ENCODE measurements at places on chromosomes 11 and 22.
A peak's percentile ranks its signal among the peaks of the same experiment; 100 is the strongest.

- peak; percentile 18 for DNase-seq
These were observed 70.3 kb upstream of the GRK2 start for GRCh38 chr11:67195971-67196456.

DNA sequence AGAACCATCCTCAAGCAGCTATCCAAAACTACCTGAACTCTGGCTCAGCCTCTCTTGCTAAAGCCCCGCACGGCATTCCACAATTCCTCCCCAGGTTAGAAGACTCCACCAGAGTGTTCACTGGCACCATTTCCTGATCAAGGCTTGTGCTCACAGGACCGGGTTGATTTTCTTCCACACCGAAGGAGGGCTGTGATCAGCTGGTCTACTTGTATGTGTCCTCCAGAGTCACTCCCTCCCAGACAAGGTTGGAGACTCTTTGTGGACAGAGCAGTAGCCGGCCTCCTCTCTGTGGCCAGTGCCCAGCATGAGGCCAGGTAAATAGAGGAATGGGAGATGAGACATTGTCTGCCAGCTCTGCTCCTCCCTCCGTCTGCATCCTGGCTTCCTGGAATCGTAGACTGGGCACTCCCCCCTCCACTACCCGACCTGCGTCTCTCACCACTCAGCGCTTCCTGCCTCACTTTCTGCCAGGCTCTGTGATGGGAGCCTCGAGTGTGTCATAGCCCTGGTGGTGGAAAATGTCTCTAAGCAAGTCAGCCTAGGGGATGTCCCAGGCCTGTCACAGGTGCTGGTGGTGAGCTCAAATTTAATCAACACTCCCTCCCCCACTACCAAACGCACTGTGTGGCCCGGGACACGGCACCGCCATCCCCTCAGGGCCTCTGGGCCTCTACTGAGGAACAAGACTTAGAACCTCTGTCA, 12.5 kb upstream of the TMPRSS6 start:
- DNase-seq, result peak; percentile 14

GRCh38 chr22:46654927-46655595, 34.9 kb downstream of the GRAMD4 start:
- no peak for DNase-seq

DNA sequence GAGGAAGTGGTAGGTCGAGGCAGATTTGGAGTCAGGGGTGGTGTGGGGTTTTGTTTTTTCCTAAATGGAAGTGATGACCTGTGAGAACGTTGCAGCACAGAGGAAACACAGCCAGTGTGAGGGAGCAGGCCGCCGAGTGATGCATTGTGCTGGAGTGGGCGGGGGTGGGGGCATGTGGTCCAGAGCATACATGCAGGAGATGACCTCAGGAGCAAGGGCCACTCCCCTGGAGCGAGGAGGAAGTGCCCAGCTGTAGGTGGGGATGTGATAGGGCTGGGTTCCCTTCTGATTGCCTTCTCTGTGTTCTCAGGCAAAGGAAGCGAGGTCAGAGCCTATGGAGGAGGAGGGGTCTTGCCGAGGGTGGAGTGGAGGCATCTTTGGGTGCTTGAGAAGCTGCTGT, 81.4 kb downstream of the PPP6R3 start:
- DNase-seq, result peak; percentile 88

- DNase-seq, result no peak
These were observed 21.2 kb upstream of the OSBPL5 start for GRCh38 chr11:3186166-3186953.

DNA sequence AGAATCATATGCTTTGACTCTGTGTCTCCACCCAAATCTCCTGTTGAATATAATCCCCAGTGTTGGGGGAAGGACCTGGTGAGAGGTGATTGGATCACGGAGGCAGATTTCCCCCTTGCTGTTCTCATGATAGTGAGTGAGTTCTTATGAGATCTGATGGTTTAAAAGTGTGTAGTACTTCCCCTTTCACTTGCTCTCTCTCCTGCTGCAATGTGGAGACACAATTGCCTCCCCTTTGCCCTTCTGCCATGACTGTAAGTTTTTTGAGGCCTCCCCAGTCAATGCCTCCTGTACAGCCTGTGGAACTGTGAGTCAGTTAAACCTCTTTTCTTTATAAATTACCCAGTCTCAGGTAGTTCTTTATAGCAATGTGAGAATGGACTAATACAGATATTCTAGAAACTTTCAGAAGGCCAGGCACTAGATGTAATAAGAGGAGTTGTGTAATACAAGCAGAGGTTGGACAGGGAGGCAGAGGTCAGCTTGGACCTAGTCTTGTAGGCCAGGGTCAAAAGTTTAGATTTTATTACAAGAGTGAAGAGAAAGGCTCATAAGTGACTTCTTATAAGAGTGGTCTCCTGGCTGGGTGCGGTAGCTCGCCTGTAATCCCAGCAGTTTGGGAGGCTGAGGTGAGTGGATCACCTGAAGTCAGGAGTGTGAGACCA, 9.3 kb upstream of the SERPING1 start:
- DNase-seq, result peak; percentile 39

GRCh38 chr11:107275632-107276031, 182.0 kb downstream of the CWF19L2 start:
- no peak for DNase-seq

GRCh38 chr11:84719935-84720577, 907.1 kb downstream of the DLG2 start:
- no peak for DNase-seq

GRCh38 chr11:3707176-3707575, 36.0 kb upstream of the CHRNA10 start:
- no peak for DNase-seq

- DNase-seq, result no peak
These were observed 662.0 kb upstream of the CCDC90B start for GRCh38 chr11:83948200-83948599.

- no peak for DNase-seq
These were observed 5.7 kb downstream of the POLR3H start for GRCh38 chr22:41538583-41538982.

- DNase-seq, result no peak
These were observed 159.3 kb downstream of the CASP12 start for GRCh38 chr11:104738918-104739317.

DNA sequence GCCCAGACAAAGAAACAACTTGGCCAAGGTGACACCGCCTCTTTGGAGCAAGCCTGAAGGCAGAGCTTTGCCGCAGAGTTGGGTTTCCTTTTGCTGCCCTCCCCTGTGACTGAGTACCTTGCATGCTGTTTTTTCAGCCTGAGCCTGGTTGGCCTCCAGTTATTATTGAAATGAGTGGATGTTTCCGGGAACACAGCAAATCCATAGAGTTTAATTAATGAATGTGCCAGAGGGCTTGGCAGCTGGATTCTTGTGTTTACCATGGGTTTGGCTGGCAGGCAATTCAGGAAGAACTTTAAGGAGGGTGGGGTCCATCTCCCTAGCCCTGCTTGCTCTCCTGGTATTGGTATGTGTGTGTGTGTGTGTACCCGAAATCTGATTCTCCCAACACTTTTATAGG, 65.6 kb upstream of the CRYBB3 start:
- no peak for DNase-seq

- DNase-seq, result no peak
These were observed 3.6 kb downstream of the SIPA1 start for GRCh38 chr11:65641297-65642013.

GRCh38 chr11:85276332-85276731, 350.8 kb downstream of the DLG2 start:
- no peak for DNase-seq

DNA sequence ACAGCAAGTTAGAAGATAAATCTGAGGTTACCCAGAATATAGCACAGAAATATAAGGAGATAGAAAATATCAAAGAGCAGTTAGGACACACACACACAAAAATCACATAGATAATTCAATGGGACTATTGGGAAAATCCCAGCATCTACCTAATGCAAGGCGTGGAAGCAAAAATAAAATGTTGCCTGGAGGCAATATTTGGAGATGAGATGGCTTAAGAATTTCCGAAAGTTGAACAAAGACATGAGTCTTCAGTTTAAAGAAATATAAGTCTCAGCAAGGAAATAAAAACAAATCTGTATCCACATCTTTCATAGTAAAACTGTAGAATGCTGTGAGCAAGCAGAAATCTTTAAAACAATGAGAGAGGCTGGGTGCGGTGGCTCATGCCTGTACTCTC, 29.5 kb upstream of the ACR start:
- DNase-seq, result no peak

DNA sequence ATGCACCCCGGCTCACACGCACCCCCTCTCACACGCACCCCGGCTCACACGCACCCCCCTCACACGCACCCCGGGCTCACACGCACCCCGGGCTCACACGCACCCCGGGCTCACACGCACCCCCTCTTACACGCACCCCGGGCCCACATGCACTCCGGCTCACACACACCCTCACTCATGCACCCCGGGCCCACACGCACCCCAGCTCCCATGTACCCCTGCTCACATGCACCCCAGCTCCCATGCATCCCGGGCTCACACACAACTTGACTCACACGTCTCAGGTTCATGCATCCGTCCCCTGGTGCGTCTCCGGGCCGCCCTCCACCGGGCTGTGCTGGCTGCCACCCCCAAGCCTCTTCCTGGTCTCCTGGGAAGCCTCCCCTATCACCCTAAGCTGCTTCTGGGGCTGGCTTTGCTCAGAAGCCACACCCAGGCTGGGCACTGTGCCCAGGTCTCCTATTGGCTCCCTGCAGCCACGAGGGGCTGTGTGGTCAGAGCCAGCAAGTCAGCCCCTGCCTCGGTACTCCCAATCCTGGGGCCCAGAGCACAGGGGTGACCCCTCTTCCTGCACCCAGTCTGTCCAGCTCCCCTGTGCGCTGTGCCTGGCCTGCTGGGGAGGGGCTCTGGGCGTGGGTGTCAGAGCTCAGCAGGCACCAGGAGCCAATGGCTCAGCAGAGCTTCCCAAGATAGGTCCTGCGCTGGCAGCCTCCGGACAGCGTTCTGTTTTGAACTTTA, 16.9 kb downstream of the TSPAN4 start:
- no peak for DNase-seq

- no peak for DNase-seq
These were observed 94.3 kb downstream of the FEZ1 start for GRCh38 chr11:125401746-125402145.

DNA sequence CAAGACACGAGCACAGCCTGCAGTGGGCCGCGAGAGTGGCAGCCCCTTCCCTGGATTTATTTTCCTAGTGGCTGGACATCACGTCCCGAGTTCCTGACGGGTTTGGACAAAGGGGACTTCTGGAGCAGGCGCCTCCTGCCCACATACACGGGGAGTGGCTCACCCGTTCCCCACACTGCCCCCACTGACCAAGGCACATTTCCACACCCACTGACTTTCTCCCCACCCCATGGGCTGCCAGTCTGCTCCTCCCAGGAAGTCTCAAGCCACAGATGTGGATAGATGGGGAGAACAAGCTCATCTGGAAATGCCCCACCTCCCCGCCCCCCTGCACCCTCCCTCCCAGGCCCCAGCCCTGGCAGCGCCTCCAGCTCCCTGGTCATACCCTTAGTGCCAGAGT, 34.0 kb upstream of the FADD start:
- peak; percentile 9 for DNase-seq

DNA sequence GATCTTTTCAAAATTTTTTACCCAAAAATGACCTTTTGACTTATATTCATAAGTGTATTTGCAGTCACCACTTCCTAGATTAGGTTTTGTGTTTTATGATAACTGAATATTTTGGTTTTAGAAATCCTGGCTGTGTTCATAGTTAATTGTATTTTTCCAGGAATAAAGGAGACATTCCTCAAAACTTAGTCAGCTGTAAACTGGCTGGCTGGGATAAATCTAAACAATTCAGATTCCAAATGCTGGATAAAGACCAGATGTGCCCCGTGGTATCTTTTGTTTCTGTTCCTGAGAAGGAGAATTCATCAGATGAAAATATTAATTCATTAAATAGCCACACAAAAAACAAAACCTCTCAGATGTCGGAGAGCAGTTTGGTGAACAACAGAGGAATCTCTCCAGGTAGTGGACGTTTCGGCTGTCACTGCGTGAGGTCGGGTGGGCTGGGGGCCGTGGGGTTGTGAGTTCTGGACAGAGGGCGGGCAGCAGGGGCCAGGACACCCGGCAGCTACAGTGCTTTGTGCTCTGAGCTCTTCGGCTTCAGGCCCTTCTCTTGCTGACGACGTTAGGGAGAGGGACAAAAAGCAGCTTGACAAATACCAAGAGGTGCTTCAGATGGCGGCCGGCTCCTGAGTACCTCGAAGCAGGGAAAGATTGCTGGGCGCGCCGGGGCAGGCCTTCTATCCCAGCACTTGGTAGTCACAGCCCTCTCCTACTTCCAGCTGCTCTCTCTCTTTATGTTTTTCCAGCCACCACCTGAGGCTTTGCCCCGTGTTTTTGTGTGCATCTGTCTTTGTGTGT, 24.6 kb downstream of the MOV10L1 start:
- DNase-seq, result no peak

- no peak for DNase-seq
These were observed 106.9 kb upstream of the SORL1-AS1 start for GRCh38 chr11:121559606-121560200.

DNA sequence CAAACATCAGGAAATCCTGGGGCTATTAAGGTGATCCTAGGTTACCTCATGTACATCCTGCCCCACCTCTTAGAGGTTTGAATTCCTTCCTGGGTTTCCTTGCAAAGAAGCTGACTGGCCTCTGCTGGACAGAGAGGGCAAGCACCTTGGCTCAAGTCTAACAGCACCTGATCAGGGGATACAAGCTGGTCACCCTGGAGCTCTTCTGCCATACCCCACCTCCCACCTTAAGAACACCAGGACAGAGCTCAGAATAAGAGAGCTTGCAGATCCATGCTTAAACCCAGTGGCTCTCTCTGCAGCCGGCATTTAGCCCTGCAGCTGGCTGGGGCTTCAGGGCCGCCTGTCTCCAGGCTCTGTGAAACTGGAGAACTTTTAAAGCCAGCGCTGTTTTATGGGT, 386.6 kb upstream of the NARS2 start:
- peak; percentile 28 for DNase-seq

GRCh38 chr11:64306876-64307622, 1.7 kb downstream of the ESRRA start:
- DNase-seq, result no peak

GRCh38 chr11:26730414-26731083, 8.7 kb upstream of the SLC5A12 start:
- DNase-seq, result no peak

- peak; percentile 63 for DNase-seq
These were observed 19.4 kb upstream of the MALAT1 start for GRCh38 chr11:65479184-65480145.

GRCh38 chr11:10982704-10983510, 125.1 kb upstream of the ZBED5 start:
- no peak for DNase-seq

- no peak for DNase-seq
These were observed 19.8 kb downstream of the MTMR2 start for GRCh38 chr11:95904009-95904650.

GRCh38 chr11:116851626-116852025, 14.2 kb upstream of the APOA1 start:
- DNase-seq, result peak; percentile 79
